ENCODE measurements at places on chromosomes 5 and 9.

DNA sequence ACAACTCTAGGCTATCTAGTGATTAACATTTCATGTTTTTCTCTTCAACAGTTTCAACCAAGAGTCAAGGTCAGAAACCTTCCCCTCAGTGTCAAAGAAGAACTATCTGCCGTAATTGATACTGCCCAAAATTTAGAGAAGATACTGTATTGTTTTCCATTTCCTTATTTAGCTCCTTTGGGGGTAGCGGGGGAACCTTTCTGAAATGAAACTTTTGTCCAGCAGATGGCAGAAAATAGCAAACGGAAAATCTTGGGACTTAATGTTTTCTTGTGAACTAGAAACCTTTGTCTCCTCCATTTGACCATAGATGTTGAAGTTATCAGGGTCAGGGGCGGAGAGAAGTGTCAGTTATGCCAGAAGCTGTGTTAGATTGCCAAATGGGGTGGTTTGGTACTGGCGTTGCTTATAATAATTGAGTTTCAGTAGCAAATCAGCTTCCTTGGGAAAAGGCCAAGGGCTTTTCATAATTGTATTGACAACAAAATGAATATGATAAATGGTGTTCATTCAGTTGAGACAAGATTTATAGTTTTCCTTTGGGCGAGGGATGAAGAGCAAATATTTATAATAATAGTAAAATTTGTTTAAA, 101.7 kb upstream of the TLX3 start:
- DNase-seq: no peak

GRCh38 chr9:14393418-14393817, 79.5 kb upstream of the NFIB start:
- DNase-seq: no peak

DNA sequence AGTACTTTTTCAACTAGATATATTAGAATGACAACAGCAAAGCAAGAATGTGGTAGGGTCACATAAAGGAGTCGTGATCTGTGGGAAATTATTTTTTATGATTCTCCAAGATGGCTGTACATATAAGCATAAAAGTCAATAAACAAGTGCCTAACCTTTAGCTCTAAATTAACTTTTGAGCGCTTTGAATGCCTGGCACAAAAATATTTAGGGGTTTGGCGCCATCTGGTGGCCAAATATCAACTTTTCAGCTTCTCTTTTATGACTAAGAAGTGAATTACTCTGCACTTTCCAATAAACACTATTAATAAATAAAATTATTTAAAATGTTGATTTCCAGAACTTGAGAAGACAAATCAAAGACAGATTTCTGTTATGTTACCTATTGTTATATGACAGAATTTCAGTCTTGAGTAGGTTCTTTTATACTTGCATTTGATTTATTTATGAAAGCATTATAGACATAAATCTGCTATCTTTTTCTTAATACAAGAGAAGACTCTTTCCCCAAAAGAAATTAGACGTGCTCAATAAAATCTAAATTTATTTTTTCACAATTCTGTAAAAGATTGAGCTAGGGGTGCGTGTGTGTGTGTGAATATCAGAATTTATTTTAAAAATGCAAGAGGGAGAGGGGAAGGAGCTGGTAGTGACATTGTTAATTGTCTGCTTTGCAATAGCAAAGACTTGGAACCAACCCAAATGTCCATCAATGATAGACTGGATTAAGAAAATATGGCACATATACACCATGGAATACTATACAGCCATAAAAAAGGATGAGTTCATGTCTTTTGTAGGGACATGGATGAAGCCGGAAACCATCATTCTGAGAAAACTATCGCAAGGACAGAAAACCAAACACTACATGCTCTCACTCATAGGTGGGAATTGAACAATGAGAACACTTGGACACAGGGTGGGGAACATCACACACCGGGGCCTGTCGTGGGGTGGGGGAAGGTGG, 36.7 kb upstream of the ARRDC3 start:
- no peak for DNase-seq

DNA sequence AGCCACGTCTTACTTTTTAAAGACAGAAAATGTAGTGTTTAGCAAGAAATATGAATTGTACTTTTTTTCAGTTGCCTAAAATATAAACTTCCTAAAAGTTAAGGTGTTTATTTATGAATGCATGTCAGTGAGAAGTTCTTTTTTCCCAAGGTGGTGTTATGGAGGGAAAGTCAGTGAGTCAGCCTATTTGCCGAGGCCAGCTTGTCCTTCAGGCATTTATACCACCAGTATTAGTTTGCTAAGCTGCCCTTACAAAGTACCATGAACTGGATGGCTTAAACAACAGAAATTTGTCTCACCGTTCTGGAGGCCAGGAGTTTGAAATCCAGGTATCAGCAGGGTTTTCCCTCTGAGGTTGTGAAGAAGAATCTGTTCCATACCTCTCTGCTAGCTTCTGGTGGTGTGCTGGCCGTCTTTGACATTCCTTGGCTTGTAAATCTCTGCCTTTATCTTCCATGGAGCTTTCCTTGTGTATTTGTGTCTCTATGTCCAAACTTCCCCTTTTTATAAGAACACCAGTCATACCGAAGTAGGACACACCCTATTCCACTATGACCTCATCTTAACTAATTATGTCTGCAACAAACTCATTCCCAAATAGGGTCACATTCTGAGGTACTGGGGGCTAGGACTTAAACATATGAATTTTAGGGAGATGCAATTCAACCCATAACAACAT, 38.4 kb downstream of the PRKACG start:
- no peak for DNase-seq

DNA sequence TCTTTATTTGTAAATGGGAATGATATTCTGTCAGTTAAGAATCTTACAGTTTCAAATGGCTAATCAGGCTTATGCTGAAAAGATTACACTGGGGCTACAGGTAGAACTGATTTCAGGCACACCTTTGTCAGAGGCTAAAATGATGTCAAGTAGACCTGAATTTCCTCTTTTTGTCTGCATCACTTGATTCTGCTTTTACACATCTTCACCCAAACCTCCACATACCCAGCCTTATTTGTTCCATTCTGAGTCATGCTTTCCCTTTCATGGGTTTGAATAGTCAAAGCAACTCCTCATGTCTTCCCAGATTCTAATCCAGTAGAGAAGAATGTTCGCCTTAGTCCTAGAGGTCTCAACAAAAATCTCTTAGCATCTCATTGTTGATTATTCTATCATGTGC, 156.4 kb downstream of the CWC27 start:
- no peak for DNase-seq

GRCh38 chr5:74095871-74096270, 469.9 kb downstream of the ARHGEF28 start:
- DNase-seq: no peak

GRCh38 chr9:131885144-131885609, 145.3 kb upstream of the RAPGEF1 start:
- DNase-seq: no peak

DNA sequence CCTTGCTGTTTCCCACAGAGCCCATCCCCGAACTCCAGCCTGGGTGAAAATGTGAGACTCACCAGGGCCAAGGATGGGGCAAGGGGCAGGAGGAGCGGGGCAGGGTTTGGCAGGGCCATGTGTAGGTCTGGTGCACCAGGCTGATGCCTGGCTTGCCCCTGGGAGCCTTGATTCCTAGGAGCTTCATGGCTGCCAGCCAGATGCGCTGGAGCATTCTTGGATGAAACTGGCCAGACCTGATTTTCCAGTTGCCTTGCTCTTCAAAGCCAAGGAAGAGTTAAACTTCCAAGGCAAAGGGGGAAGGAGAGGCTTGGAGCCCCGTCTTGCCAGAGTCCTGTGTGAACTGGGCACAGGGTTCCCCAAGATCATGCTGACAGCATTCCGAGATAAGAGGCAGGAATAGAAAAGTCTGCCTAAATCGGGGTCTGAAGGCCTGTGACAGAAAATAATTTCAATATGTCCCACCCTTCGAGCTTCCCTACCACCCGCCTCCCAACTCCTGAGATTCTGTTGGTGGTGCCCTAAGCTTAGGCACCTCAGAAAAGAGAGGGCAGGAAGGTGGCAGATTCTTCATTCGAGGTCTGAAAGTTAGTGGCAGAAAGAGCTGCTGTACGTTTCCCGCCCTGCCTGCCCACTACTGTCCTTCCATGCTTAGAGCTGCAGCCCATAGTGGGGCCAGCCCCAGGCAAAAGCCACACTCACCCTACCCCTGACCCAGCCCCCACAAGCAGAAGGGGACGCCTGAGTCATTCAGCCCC, 20.4 kb downstream of the FAT2 start:
- no peak for DNase-seq

DNA sequence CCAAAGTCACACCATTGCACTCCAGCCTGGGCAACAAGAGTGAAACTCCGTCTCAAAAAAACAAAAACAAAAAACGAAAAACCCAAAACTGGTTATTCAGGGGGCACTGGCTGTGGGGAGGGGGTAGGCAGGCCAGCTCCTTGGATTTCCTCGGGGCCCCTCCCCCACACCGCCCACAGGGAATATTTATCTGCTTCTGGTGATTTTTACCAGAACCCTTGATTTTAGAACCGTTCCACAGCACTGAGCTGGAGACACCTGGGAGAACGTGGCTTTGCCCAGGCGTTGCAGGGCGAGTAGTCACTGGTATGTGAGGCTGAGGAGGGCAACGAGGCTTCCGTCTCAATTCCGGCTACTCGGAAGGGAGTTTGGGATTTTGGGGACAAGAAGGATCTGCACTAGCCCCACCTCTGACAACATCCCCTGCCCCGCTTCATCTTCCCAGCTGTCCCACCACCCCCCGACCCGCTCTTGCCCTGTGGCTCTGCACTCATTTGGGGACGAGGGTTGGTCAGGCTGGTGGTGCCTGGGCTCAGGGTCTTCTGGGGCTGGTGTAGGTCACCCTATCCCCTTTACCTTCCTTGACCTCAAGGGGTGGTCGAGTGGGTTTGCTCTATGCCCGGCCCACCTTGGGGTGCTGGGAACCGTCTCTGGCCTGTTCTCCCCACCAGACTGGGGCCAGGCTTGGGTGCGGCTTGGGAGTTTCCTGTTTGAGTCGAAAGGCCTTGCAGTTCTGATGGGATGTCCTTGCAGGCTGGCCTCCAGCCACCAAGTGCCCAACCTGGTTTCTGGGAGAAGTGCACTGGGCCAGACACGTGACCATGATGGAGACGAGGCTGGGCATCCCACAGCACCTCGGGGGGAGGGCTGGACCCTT, 3.5 kb downstream of the AHRR start:
- no peak for DNase-seq

- DNase-seq: no peak
Measured at GRCh38 chr5:120901199-120901598, 437.1 kb downstream of the PRR16 start.

DNA sequence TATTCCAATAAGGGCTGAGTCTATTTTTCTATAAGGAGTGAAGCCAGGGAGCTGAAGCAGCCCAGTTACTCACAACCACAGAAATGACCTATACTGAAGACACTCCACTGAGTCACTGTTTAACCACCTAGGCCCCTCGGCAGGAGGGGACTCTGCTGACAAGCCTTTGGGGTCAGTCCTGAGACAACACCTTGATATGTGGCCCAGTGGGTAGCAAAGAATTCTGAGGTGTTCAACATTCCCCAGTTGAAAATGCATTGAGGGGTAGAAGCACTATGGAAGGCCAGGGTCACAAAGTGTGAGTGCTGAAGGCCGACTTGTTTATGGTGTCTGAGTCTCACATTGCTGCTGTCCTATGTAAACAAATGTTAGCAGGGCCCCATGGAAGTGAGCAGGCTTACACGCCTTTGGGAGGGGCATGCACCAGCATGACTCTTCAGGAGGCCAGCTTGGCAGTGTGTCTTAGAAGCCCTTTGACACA, 112.6 kb upstream of the NFIL3 start:
- DNase-seq: no peak

DNA sequence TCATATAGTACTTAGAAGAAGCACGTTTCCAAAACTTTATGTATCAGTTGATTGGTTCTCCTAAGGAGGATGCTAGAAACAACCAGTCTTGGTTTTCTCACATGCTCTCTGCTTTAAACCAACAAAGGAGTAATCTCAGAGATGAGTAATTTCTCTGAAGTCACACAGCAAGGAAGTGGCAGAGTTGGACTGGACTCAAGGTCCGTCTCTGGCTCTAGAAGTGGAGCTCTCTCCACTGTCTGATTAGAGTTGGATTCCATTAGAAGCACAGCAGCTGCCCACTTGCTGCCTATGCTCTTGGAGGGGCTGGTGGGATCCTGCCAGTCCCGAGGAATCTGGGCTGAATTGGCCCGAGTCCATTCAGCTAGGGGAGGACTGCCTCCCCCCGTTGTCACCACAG, 21.0 kb downstream of the RALGPS1 start:
- no peak for DNase-seq

DNA sequence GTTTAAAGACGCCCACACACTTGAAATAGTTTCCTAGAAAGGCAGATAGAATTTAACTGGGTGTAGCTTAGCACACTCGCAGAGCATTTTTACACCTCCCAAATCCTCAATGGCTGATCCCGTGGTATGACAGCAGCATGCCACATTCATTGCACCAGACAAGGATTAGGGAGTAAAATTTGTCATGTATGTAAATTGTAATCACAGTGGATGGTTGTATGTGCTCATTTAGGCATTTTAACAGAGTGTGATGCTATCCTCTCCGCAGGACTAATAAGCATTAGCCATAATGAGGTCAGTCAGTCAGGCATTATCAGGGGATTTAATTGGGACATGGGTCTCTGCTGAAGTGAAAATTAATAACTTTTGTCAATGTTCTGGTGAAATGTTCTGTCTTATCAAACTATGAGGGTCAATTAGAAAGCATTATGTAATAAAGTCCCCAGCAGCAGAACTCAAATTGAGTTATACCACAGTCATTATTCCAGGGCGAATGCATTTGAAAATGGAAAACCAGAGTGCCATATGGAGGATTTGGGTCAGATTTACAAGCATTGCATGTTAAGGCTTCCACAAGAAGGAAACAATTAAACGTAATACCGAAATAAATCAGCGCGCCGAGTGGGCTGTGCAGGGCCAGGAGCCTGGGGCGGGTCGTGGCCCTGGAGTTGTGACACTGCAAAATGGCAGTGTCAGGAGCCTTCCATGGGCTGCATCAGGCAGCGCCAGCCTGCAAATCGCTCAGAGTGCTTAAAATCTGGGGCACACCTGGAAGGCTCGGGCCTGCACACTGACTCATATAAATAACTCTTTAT, 602.2 kb downstream of the BNC2 start:
- DNase-seq: no peak

DNA sequence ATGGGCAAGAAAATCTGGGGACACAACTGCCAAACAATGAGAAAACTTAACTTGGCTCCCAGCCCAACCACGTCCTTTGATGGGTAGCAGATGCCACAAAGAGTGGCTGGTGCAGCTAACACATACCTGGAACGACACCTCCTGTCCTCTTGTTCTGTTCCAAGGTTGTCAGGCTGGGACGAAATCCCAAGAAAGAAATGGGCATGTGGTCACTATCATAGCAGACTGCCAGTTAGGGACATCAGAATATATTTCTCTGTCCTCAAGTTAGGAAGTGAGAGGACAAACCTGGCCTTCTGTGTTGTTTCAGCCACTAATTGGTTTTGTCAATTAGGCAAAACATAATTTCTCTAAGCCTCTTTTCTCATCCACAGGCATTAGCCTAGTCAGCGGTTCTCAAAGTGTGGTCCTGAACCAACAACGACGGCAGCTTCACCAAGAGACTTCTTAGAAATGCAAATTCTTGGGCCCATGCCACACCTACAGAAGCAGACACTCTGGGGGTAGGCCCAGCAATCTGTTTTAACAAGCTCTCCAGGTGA, 63.4 kb downstream of the RAPGEF1 start:
- DNase-seq: no peak

- no peak for DNase-seq
Measured at GRCh38 chr5:175798626-175799025, 72.8 kb upstream of the CPLX2 start.

All from esophagus squamous epithelium (tissue), 5 donors.